Thymus (tissue), 14 donors: ENCODE measurements at places on chromosomes 4 and X. TPM values are rescaled to one million over a fixed set of nuclear protein-coding genes. Genes with fewer than 3 reads are reported as not detected.

The FAT1 gene
- 9.0 TPM for total RNA-seq

The BGN gene
- 3.4 TPM for total RNA-seq

The MXRA5 gene
- total RNA-seq, result 6.1 TPM

The C4orf36 gene
- 0.42 TPM for total RNA-seq

The LEF1 gene
- 655 TPM for total RNA-seq

The SHROOM3 gene
- total RNA-seq, result 1.7 TPM

The CXCL1 gene
- 0.57 TPM for total RNA-seq

The MCUB gene
- total RNA-seq, result 41.2 TPM

The SHOX gene
- total RNA-seq, result not detected

The TMEM31 gene
- 0.19 TPM for total RNA-seq

The RFC1 gene
- total RNA-seq, result 60.7 TPM

The HDAC6 gene
- total RNA-seq, result 46.0 TPM

The CD38 gene
- total RNA-seq, result 47.6 TPM

The TCEAL6 gene
- total RNA-seq, result not detected
